MV-4-11 (cell line): ENCODE measurements at places on chromosomes 1 and 21.

DNA sequence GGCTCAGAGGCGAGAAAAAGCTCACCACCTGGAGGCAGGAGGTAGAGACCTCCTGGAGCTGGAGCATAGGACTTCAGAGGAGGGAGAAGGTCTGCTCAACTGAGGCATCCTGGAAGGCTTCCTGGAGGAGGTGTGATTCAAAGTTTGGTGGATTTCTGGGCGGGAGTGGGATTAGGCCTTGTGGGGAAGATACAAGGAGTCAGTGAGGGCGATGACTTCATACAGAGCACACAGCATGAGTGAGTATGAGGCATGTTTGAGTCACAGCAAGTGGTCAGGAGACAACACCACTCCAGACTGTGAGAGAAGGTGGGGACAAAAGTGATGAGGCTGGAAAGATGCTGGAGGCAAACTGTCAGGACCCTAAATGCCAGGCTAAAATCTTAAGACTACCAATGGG, 77.6 kb downstream of the MATN1 start:
- DNase-seq, result no peak

DNA sequence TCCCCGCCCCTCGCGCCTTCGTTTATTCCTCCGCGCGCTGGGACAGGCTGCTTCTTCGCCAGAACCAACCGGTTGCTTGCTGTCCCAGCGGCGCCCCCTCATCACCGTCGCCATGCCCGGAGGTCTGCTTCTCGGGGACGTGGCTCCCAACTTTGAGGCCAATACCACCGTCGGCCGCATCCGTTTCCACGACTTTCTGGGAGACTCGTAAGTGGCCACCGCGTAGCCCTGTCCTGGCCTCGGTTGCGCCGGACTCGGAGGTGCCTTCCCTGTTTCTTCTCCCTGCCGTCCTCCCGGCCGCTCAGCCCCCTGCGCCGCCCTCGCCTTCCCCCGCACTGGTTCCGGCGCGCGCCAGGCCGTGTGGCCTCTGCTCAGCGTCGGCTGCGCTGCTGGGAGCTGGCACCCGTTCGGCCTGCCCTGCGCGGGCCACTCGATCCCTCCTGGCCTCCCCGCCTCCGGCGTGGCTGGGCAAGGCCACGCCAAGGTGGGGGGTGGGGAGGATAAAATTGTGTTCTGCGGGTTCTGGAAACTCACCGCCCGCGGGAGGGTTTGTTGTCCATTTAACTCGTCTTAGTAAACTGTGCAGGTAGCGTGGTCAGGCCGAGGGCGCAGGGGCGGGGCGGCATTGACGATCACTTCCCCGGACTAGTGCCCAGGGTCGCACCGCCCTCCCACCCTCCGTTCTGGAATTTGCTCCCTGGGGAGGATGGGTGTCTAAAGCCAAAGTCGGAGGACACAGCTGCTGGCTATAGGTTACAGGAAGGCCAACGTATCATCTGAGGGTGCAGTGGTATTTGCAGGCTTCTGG, at the start of gene PRDX6:
TSS of gene PRDX6 (plus strand) at position 50 of the 808 bp plus-strand sequence. CDS start at position 113, 63 bp downstream.
- DNase-seq, result peak; percentile 72

GRCh38 chr21:45048968-45049367, 25.4 kb upstream of the ADARB1 start:
- no peak for DNase-seq

GRCh38 chr1:151184211-151184610, 5.8 kb downstream of the VPS72 start:
- DNase-seq, result no peak

GRCh38 chr1:64775113-64775512, 30.2 kb downstream of the RAVER2 start:
- peak; percentile 24 for DNase-seq

- DNase-seq, result no peak
These were observed 105.9 kb upstream of the EDEM3 start for GRCh38 chr1:184860535-184860934.

- DNase-seq, result no peak
These were observed 7.2 kb downstream of the SPTA1 start for GRCh38 chr1:158679289-158679688.
